CD4-positive, alpha-beta T cell treated with Interleukin-6 for 4 hours (primary cell): ENCODE measurements at places on chromosomes 13 and 19.

DNA sequence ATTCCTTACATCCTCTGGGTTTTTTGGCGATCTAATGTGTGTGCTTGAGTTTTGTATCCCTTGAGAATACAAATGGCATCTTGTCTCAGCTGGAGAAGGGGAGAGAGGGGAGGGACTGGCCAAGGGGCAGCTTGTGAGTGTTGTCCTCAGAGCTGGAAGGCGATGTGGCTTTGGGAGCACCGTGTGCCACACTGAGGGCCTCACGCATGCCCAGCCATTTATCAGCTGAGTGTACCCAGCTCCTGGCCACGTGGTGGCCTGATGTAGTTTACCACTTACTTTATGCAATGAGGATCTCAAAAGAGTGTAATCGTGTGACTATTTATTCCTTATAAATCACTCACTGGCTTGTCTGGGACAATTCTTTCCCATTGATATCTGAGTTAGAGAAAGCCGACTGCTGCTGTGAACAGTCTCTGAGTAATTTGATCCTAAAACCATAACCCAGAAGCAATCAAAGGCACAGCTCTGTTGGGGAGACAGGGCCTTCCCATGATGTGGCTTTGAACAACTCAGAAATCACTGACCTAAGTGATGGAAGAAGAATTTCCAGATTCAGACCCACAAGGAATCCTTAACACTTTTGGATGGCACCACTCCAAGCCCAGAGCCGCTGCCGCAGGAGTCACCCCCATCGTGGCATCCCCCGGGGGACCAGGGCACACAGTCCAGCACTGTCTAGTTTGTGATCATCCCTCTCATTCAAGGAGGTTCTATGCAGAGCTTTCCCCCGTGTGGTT is 53.9 kb upstream of the MTIF3 start:
- DNase-seq = no peak

DNA sequence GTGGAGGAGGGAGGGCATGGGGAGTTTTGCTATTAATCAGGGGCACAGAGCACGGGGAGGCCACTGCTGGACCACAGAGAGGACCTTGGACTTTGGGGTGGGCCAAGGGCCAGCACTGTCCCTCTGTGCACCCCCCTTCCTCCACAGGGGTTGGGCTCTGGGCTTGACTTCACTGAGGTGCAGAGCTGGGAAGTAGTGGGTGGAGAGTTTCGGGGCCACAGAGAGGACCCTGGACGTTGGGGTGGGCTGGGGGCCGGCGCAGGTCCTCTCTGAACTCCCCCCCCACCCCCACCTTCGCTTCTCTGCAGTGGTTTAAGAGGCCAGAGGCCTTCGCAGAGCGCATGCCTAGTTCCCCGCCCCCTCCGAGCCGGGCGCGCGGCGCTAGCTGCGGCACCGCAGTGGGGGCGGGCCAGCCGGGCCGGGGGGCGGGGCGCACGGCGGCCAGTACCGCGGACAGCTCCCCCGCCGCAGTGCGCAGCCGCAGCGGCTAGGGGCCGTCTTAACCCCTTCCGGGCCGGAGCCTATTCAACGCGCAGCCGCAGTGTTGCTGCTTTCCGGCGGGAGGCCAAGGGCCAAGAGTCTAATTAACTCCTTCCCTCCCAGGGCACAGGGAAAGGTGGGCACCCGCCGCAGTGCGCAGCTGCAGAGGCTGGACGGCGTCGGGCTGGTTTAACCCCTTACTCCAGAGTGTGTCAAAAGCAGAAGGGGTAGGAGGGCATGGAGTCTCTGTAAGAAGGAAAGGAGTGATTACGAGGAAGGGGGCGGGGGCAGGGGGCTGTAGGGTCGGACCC is 3.7 kb downstream of the KCNC3 start:
- DNase-seq = peak; percentile 63

DNA sequence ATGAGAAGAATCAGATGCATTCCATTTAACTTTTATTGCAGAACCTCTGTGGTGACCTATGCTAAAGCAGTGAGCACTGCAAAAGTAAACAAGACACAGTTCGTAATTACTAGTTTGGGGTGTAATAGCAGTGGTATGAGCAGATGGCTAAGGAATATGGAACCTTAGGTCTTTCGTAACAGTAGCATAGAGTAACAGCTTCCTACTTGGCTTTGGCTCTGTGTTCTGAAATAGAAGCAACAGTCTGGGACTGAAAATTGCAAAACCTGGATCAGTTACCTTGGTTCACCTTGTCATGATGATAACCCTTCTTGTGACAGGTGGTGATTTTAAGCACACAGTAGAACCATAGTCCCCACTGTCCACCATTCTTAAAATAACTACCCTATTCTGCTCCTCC is 303.4 kb downstream of the GPC6 start:
- no peak for DNase-seq

DNA sequence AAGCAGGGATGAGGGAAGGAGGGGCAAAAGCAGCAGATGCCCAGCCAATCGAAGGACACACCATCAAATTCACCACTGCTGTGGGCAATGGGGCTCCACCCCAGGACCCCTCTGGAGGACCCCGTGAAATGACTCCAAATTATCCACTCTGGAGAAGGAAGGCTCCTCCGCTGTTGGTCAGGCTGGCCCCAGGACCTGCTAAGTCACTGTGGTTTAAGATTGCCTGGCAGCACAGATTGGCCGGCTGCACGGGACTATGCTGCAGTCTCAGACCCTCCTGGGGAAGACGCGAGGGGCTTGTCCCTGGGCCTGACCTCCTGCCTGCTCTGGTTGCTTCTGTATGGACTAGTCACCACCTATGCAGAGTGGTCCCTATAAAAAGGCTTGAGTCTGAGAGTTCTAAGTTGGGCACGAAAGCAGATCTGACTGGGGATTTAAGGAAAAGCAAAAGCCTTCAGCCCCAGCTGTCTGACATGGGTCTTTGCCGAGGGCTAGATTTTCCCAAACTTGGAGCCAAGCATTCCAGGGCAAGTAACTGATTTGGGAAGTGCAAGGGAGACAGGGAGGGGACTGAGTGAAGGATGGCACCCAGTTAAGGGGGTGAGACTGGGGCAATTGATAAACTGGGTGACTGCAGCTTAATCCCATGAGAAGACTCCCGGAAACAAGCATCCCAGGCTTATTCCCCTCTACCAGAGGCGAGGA is 91.7 kb downstream of the TSHZ3 start:
- DNase-seq = no peak

DNA sequence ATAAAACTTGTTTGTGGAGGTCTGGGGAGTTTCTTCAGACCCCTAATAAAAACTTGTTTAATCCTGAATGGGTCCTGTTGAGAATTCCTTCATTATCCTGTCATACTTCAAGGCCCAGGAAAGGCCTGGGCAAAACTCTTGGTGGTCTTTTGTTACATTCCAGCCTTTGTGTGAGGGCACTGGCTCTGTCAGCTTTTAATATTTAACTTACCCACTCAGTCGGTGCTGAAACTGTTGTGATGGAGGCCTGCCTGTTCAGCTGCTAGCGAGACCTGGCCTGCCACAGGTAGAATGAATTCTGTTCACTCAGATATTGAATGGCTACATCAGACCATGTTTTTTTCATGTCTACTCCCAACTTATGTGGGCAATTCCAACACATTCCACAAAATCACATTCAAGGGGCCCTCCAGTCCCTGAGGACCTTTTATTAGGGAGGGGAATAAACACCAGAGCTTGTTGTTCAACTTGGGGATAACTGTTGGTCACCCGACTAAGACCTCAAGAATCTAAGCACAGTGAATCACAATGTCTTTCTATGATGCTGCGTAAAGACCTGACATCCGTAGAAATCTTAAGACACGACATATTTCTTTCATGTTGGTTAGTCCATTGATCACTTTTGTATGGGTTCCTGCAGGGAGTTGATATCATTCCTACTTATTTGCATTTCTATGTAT is 12.5 kb downstream of the NLRP8 start:
- no peak for DNase-seq

- DNase-seq = no peak
These were observed 536.7 kb upstream of the HTR2A start for GRCh38 chr13:47433461-47434005.

- no peak for DNase-seq
These were observed 213.9 kb upstream of the SLITRK1 start for GRCh38 chr13:84096216-84096615.
